Activated CD4-positive, alpha-beta T cell treated with anti-CD3 and anti-CD28 coated beads, Interleukin-2, amount 10 ng/mL, durations not matched to agents 7 days and 5 days (primary cell): ENCODE measurements at places on chromosomes 16 and 17.

GRCh38 chr16:3194792-3195191 lies 6.8 kb downstream of the OR1F1 start:
- DNase-seq, result no peak

GRCh38 chr16:68722119-68723024 lies 14.7 kb upstream of the CDH1 start:
- DNase-seq, result no peak

- no peak for DNase-seq
These were observed 31.5 kb upstream of the IRX6 start for GRCh38 chr16:55292491-55292890.

DNA sequence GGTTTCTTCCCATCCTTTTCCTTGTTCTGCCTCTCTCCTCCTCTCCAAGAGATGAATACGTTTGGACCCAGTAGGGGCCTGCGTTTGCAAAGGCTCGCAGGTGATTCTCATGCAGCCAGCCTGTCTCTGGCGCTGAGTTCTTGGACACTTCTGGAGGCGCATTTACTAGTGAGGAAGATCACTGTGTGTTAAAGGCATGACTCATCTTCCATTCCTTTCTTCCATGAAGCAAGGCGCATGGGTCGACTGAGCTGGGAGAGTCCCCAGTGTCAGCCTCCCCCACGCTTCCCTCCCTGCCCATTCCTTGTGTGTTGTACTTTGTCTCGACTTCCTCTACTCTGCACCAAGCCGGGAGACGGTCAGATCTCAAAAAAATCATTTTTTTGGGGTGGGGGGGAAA lies 159.9 kb upstream of the EEF2KMT start:
- DNase-seq, result no peak

GRCh38 chr17:12618557-12618956 lies 47.1 kb upstream of the MYOCD start:
- no peak for DNase-seq
